ENCODE measurements at places on chromosomes 3 and 15. TPM values are rescaled to one million over a fixed set of nuclear protein-coding genes. Genes with fewer than 3 reads are reported as not detected.

TRIM59 gene
- total RNA-seq: 119 TPM

FANCD2OS gene
- total RNA-seq: not detected

BOC gene
- 2.8 TPM for total RNA-seq

TMEM207 gene
- total RNA-seq: not detected

MB21D2 gene
- total RNA-seq: 18.0 TPM

RTP3 gene
- total RNA-seq: not detected

A4GNT gene
- total RNA-seq: not detected

ARHGAP11A gene
- 97.8 TPM for total RNA-seq

CPLX3 gene
- total RNA-seq: not detected

HLTF gene
- 70.5 TPM for total RNA-seq

ACKR4 gene
- not detected for total RNA-seq

LRRC34 gene
- not detected for total RNA-seq
